ENCODE measurements at places on chromosomes 2 and 18.

GRCh38 chr2:72278046-72278445 is 130.4 kb upstream of the CYP26B1 start:
- no peak for DNase-seq

GRCh38 chr2:25582077-25582830 is 91.1 kb downstream of the DTNB start:
- DNase-seq = no peak

DNA sequence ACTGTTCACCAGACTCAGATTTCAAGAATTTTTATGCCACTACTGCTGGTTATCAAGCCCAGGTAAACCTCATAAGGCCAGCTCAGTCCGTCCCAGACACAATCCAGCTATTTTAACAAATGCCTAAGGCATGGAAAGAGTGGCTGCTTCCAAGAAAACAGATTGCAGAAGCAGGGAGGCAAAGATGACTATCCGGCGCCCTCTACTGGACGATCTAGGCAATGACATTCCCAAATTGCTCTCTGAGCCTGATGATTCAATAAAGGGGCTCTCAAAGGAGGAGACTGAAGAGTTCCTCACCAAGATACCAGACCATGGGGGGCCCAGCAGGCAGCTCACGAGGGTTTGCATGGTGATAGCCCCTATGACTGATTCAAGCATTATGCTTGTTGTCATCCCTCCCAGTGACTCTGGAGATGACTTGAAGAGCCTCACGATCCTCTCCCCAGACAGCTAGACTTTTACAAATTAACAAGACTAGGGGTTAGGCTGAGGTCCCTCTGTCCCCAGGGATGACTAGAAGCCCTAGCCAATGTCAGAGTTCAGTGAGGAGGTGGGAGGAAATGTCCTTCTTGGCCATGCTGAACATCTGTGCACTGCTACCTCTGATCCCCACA is 25.0 kb downstream of the SERPINB8 start:
- peak; percentile 39 for DNase-seq

- DNase-seq = no peak
Measured at GRCh38 chr18:21904856-21905255, 164.3 kb downstream of the MIB1 start.

DNA sequence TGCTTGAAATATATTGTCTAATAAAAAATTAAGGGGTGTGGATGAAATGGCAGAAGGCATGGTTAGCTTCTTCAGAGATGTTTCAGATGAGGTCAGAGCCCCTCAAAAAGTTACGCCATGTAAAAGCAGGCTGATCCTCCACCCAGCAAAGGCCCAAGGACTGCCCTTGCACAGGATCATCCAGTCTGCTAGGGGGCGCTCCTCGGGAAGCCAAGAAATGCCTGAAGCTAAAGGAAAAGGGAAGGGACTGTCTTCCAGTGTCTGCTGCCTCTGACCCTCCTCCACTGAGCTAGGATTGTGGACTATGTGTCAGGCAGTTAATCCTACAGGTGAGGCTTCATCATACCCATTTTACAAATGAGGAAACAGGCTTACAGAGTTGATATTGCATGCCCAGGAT is 33.8 kb upstream of the TEX51 start:
- DNase-seq = no peak

DNA sequence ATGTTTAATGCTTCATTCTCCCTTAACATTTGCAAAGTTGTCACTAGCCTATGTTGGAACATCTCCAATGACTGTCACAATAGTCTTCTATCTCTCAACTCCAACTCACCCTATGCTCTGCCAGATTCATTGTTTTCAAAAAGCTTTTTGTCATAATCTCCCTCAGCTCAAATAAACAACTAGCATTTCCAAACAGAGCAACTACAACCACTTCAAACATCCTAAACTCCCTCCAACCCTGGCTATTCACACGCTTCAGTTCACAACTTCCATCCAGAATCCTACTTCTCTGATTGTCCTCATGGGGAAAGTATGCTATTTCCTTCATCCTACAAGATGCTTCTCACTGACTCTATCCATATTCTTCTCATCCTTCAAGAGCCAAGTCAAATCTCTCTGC is 139.2 kb upstream of the VRK2 start:
- no peak for DNase-seq

DNA sequence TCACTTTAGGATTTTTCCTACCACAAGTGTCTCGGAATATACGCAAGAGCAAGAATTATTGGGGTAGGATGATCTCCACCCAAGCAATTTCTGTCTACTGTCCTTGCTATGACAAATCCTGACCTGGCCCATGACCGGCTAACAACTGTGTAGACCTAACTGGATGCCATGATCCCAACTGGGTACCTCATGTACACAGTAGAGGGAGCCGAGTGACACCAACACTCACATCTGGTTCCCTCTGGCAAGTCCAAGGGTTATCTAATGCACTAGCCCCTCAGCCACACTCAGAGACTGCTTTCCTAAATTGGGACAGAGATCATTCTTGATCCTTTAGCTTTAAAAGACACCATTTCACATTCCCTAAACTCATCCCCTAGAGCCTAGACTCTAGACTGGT is 60.7 kb upstream of the ZNF532 start:
- no peak for DNase-seq

DNA sequence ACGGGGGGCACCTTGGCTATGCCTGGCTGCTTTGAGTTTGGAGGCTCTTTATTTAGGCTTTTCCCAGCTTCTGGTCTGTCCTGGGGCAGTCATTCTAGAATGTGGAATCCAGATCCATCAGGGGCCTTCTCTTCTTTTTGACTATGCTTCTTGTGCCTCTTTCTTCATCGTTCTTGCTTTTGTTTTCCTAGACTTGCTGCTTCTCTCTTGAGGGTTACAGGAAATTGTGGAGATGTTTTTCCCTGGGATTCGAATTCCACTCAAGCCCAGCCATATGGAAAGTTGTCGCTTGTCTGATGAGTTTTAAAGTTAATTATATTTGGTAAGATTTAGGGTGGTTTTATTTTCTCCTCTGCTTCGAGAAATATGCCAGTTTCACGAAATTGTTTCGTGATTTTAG is 2.4 kb downstream of the GLI2 start:
- no peak for DNase-seq

DNA sequence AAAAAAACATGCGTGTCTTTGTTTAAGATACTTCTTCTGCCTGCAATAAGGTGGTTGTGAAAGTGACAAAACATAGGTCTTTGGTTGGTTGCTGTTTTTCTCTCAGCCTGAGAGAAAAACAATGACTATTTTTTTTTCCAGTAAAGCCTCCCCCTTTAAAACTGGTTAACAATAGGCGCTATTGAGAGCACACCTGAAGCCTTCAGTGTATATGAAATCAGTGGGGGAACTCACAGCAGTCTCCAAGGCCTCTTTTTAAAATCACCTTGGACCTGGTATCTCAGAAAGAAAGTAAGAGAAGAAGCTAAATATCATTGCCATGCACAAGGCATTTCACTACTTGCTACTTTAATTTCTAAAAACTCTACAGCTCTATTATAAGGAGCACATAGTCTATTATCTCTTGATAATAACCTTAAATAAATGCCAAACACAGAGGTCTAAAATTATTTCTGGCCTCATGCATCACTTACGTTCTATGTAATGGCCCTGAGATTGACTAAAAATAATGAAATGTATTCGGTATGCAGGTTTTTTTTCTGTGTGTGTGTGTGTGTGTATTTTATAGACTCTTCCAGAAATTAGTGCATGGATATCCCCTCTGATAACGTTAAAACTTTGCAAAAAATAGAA is 544.4 kb downstream of the TDRD15 start:
- DNase-seq = no peak

DNA sequence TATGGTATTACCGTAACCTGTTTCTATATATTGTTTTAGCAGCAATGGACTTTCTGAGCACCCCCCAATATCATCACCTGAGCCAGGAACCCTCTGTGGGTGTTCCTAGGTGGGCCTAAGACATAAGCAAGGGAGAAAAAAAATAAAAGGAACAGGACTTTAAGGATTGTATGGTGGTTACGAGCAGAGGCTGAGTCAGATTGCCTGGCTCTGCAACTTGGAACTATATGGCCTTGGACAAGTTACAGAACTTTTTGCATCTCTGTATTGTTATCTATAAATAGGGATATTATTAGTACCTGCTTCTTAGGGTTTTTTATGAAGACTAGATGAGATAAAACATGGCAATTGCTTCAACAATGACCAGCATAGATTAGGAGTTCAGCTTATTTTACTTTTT is 34.9 kb downstream of the MFSD6 start:
- no peak for DNase-seq

GRCh38 chr2:217671075-217671474 is 331.7 kb downstream of the TNS1 start:
- DNase-seq = no peak

GRCh38 chr2:121459291-121459690 is 71.4 kb upstream of the RNU4ATAC start:
- no peak for DNase-seq

GRCh38 chr18:46542545-46542944 is 114.5 kb downstream of the LOXHD1 start:
- no peak for DNase-seq

GRCh38 chr2:213015387-213016165 is 135.8 kb downstream of the IKZF2 start:
- DNase-seq = peak; percentile 42

GRCh38 chr18:59690186-59690982 is 6.8 kb downstream of the CCBE1 start:
- no peak for DNase-seq

DNA sequence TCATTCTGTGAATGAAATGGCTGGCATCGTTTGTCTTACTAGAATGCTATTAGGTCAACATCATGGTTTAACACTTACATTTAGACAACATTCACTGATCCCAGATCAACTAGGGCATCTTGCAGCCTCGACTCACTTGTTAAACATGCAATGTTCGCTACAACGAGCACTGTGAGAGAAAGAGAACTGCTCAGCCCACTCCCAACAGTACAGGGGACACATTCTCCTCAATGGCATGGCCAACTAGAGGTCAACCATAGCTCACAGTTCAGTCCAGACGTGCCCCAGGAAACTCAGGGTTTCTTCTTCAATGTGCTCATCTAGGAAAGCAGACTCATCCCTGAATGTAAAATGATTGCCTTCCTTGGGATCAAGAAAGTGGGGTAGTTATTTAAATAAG is 5.9 kb downstream of the WIPF1 start:
- DNase-seq = no peak

DNA sequence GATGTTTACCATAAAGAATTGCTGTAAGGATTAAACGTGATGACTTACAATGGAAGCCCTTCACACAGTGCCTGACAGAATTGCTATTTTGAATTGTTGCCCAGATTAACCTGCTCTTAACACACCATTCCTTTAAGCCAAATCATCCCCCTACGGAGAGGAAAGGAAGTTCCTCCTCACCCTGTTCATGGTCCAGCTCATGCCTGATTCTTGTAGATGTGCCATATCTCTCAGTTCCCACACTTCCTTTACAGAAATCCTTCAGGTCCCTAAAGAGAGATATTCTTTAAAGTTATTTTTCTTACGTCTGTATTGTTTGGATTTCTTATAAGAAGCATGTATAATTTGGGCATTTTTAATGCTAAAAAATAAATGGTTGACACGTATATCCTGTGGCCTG is 127.5 kb upstream of the DAPL1 start:
- DNase-seq = no peak

DNA sequence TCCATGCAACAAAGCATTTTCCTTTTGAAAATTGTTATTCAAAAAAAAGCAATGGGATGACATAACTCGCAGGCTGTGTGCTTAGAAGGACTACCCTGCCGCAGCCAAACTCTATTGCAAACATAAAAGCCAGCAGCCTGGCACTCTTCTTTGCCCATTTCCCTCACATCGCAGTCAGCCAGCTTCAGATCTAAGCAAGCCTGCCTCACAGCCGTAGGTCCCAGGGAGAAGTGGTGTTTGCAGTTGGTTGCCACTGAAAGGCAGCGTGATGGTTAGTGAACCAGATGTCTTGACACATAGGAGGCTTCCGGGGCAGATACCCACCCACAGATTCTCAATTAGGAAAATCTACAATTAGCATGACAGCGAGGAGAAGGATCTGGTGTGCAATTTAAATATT is 655.2 kb downstream of the RNF144A start:
- peak; percentile 50 for DNase-seq

GRCh38 chr2:48693066-48693465 is 62.5 kb downstream of the LHCGR start:
- DNase-seq = no peak

DNA sequence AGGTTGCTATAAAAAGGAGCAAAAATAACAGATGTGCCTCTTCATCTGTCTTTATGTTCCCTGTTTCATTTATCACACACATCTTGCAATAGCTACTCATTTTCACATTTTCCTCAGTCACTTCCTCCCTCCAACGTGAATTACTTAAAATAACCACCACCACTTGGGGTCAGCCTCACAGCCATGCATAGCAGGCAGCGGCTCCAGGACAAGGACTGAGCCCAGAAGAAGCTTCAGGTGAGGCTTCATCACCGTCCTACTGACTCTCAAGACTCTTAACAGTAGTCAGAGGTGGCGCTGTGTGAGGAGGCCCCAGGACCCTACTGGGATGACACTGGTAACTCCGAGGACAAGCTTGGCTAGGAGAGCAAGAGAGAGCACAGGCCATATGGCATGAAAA is 15.5 kb upstream of the ST8SIA5 start:
- no peak for DNase-seq

GRCh38 chr2:231563378-231563961 is 29.2 kb upstream of the TEX44 start:
- DNase-seq = peak; percentile 41

- DNase-seq = no peak
Measured at GRCh38 chr18:58388736-58389135, 240.2 kb downstream of the ALPK2 start.

DNA sequence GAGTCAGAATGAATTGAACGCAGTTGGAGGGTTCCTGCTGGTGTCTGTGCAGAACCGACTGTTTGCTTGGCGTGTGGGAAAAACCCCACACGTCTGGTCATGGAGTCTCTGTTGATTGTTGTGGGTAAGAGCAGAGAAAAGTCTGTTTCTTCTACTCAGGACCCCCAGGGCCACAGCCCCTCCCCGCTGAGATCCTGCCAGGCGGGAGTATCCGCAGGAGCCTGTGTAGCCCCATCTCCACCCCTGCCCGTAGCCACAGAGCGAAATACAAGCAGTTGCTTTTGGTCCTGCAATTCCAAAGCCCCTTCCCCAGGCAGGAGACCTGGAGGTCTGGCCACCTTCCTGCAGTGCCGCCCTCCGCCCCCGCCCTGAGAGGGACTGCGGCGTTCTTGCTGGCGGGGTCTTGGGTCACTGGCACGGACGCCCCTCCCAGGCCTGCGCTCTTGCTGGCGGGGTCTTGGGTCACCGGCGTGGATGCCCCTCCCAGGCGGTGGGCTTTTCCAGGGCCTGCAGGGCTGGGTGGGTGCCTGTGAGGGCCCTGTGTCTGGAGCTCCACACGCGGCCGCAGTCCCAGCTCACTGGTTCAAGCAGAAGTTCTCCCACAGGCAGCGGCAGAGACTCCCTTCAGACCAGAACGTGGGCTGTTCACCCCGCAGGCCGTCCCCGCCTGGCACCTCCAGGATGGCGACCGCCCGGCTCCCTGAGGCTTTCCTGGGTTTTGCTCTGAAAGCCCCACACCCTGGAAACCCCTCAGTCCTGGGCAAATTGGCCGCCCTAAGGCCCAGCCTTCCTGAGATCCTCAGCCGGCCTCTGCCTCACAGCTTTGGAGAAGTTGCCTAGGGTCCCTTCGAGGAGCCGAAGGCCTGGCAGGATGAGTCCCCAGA is 76.0 kb upstream of the CTDP1 start:
- no peak for DNase-seq

GRCh38 chr2:1234731-1235308 is 178.4 kb upstream of the TPO start:
- no peak for DNase-seq

- no peak for DNase-seq
Measured at GRCh38 chr2:29398384-29399237, 283.4 kb downstream of the CLIP4 start.

- no peak for DNase-seq
Measured at GRCh38 chr18:45684341-45685115, 39.5 kb upstream of the SLC14A1 start.
